ENCODE measurements at places on chromosomes 11 and 22.

- DNase-seq, result no peak
Observed at GRCh38 chr11:121231576-121232278, 60.8 kb upstream of the SC5D start.

DNA sequence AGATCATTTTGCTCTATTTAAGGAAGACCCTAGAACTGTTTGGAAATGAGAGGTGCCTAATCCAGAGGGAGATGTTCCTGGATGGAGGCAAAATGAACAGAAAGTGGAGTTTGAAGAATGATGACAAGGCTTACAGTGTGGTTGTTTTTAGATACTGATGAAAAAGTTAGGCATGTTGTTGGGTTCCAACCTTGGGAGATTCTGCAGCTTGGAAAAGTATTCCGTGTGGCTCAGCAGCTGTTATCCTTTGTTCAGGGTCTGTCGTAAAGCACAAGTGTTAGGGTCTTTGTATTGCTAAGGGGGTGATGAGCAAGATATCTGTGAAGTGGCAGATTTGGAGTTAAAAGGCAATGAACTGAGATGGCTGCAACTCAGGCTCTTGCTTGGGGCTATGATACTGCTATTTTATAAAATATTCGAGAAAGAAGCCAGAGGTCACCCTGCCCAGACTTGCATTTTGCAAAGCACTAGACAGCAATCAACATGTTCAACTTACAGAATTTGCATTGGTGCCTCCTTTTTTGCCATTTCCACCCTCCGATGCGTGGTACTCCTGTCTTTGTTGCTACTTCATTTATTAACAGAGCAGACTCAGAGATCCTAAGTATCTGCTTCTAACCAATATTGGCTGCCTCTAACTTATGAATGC is 45.3 kb upstream of the POGLUT3 start:
- DNase-seq, result no peak

- DNase-seq, result no peak
Observed at GRCh38 chr11:17098038-17098437, 20.6 kb upstream of the RPS13 start.

DNA sequence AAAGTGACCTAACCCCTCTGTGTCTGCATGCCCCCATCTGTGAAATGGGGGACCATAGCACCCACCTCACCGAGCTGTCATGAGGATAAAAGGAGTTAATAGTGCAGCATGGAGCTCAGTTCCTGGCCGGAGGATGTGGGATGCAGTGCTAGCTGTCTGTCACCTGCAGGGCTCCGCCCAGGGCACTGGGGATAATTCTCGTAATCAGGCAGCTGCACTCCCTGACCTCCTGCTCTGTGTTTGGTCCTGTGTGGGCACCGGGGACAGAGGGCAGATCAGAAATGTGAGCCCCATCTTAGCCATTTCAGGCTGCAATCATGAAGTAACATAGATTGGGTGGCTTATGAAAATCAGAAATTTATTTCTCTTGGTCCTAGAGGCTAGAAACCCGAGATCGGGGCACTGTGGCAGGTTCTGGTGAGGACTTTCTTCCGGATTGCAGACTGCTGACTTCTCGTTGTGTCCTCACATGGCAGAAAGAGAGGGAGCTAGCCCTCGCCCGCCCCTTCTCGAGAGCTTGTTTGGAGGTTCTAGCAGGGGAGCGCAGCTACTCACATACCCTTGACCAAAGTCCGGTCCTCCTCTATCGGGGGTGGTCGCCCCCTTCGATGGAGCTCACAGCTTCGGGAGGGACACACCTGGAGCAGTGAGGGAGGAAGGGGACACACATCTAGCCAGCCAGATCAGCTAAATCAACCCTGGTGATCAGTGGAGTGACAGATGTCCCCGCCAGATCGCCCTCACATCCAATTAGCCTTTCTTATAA is 3.2 kb downstream of the KCTD17 start:
- DNase-seq, result no peak

GRCh38 chr11:3944198-3944597 is 88.7 kb downstream of the STIM1 start:
- DNase-seq, result no peak

- no peak for DNase-seq
Observed at GRCh38 chr11:118147502-118147901, 5.1 kb downstream of the SCN4B start.

DNA sequence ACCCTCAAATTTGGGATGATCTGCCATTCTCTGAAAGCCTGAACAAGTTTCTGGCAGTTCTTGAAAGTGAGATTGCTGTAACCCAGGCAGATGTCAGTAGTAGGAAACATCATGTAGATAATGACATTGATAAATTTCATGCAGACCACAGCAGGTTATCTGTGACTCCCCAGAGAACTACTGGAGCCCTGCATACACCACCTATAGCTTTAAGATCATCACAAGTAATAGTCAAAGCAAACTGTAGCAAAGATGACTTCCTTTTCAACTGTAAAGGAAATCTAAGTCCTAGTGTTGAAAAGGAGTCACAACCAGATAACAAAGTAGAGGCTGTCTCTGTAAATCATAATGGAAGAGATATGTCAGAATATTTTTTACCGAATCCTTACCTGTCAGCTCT is 31.0 kb downstream of the DDIAS start:
- no peak for DNase-seq

GRCh38 chr22:36540867-36541642 is 12.1 kb upstream of the EIF3D start:
- DNase-seq, result peak; percentile 55

- DNase-seq, result no peak
Observed at GRCh38 chr11:9109858-9110731, 18.7 kb upstream of the SCUBE2 start.

- DNase-seq, result no peak
Observed at GRCh38 chr11:113075586-113076095, 114.4 kb downstream of the NCAM1 start.

DNA sequence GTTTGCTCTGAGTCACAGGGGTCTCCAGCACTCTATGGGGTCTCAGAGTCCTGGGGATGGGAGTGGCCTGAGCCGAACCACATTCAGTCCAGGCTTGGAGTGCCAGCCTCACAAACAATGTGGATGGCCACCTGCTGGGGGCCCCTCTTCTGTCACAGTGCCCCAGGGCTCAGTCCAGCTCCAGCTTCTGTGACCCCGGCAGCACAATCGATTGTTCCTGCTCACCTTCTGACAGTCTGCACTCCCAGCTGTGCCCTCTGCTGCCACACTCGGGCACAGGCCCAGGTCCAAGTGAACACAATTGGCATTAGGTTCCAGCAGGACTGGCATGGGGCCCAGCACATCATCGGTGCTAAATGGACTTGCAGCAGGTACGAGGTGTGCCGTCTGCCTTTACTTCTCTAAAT is 84.8 kb downstream of the TP53I11 start:
- DNase-seq, result no peak

- DNase-seq, result no peak
Observed at GRCh38 chr11:120031156-120031555, 106.8 kb downstream of the TRIM29 start.

- no peak for DNase-seq
Observed at GRCh38 chr11:9118277-9118676, 26.9 kb upstream of the SCUBE2 start.

GRCh38 chr11:104967534-104968354 is 630 bp downstream of the CASP4 start:
- DNase-seq, result no peak

GRCh38 chr11:95338430-95338991 is 107.5 kb upstream of the SESN3 start:
- DNase-seq, result peak; percentile 51

GRCh38 chr22:47123006-47123826 is 360.8 kb downstream of the TBC1D22A start:
- DNase-seq, result no peak

DNA sequence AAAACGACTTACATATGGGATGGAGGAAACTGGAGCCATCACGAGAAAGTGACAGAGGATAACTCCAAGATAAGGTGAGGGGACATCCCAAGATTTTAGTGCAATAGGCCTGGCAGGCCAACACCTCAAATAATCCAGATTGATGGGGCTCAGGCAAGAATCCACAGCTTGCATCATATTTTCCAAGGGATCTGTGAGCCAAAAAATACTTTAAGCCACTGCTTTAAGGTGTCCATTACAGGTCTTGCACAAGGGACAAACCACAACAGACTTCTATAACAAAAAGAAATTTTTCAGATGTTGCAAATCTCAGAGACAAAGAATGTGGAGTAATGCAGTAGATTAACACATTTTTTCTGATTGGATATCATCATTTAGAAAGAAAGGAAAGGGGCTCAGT is 45.6 kb downstream of the DENND5A start:
- no peak for DNase-seq

DNA sequence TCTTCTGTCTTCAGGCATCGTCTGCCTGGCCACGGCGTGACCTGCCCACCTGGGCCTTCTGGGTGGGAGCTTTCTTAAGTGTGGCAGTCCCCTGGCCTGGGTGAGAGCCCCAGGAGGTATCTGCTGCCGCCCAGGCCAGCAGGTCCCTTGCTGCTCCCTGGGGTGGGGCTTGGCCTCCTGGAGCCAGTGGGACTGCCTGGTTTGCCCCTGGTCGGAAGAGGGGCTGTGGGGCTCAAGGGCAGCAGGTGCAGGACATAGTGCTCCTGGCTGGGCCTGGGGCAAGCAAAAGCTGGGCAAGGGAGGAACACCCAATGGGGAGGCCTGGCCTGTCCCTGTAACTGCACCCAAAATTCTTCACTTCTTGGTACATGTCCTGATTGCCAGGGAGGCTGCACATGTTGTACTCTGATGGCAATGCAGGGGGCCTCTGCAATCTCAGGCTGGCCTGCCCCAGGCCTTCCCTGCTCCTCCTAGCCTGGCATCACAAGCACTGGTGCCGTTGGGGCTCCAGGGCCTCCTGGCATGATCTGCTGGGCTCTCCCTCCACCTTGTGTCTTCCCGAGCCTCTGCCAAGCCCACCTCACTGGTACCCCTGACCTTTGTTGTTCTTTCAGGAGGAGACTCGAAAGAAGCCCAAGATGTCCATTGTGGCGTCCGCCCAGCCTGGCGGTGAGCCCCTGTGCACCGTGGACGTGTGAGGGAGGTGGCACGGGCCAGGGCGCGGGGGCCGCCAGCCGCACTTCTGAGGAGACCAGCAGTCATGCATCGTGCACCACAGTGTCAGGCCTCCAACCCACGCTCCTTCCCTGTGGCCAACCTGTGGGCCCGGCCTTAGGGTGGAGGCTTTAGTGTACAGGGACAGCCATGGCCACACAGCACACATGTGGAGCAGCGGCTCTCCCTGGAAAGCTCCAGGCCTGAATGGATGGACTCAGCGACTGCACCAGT is 6.2 kb upstream of the RANBP1 start:
- DNase-seq, result no peak

GRCh38 chr11:131299598-131300438 is 70.6 kb upstream of the NTM start:
- no peak for DNase-seq

GRCh38 chr11:79400717-79401330 is 40.0 kb downstream of the TENM4 start:
- DNase-seq, result peak; percentile 74

GRCh38 chr11:122659676-122660554 is 4.4 kb downstream of the UBASH3B start:
- no peak for DNase-seq

DNA sequence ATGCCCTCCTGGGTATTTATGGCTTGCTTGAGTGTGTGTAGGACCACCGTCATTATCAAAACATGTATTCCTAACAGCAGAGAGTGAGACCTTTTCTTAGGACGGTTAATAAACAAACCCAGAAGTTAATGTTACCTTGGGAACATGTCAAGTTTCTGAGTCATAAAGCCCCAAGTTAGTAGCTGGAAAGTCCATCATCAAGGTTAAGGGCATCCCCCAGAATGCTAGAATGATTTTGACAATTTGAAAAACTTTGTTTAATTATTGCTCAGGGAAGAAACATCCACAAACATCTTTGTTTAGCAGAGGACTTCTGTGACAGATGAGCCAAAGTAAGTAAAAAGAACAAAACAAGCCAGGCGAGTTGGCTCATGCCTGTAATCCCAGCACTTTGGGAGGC is 20.0 kb downstream of the CAVIN3 start:
- DNase-seq, result no peak

DNA sequence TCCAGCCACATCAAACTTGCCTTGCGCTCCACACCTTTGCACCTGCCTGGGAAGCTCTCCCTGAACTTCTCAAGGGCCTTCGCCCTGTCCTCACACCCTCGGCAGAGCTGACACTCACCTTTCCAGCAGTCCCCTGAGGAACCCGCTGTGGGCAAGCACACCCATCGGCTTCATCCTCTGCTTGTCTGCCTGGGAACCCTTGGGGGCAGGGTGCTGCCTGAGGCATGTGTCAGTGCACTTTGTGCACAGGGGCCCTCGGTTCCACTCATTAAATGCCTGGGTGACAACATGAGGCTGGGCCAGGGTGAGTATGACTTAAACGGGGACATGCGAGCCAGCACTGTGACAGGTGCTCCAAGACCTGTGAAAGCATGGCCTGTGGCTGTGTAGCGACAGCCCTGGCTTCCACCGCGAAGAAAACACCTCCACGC is 2.6 kb upstream of the LRFN4 start:
- no peak for DNase-seq

DNA sequence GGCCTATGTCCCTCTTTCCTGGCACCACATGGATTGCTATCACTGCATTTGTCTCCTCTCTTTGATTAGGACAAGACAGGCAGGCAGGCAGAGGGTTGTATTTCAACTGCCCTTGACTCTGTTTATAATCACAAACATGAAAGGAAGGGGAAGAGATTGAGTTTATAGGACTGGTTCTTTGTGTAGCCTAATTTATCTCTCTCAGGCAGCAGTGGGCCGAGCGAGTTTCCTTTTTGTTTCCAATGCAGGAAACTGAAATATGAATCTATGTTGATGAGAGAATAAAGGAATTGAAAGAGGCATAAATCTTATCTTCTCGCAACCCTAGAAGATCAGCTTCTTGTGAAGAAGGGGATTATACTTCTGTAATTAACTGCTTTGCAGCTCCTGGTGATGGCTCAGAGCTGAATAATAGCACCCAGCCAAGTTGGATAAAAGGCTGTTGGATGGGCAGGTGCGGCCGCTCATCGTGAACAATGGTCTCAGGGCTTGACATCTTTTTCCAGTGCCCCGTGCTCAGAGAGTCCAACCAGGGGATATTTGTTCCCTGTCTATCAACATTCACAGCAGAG is 80.6 kb upstream of the SYT13 start:
- DNase-seq, result no peak

DNA sequence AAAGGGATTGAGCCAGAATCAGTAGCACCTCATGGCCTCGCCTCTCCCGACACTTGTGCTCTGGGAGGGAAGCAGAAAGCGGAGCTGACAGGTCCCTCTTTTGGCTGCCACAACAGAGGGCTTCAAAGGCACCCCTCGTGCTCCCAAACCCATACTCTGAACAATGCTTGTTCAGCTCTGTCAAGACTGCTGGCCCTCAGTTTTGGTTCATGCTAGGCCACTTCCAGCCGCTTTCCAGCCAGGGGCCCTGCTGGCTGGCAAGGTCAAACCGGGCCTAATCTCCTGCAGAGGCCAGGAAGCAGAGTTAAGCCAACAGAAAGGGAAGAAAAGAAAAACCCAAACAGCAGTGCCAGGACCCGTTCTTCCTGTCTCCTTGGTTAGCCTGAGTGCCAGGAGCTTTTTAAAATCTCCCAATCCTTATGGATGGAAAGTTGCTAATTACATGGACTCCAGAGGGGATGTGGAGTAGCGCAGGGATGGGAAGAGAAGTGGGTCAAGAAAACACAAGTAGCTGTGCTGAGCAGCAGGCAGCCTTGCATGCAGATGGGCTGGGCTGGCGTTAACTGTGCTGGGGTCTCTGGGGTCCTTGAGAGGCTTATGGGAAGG is 150.6 kb downstream of the GRIK4 start:
- no peak for DNase-seq

Data from GM23338 (cell line).